MV-4-11 (cell line): ENCODE measurements at places on chromosomes 13 and 19.
A peak's percentile ranks its signal among the peaks of the same experiment; 100 is the strongest.

DNA sequence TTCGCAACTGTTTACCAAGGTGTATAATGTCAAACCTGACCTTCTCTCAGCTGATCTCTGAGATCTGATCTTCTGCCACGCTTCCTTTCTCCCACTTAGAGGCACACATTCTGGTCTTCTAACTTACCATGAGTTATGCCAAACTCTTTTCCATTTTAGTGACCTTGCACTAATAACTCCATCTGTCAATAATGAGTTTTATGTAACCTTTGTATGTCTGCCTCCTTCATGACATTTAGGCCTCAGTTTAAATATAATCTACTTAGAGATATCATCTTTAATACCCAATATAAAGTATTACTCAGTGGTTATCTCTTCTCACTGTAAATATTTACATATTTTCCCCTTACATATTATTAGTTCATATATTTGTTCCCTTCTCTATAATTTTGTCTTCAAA, 827.5 kb upstream of the PCDH20 start:
- no peak for DNase-seq

GRCh38 chr19:9839415-9839814, 4.3 kb downstream of the PIN1 start:
- no peak for DNase-seq

DNA sequence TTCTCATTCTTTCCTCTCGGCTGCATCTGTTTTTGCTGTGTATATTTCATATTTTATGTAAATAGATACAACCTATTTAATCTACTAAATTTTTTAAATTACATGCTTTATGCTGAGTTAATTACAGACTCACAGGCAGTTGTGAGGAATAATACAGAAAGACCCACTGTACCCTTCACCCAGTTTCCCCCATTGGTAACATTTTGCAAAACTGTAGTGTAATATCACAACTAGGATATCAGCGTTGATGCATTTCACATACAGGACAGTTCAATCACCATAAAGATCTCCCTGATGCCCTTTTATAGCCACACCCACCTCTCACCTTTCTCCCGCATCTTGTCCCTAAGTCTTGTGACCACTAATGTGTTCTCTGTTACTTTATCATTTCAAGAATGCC, 43.5 kb downstream of the GSX1 start:
- DNase-seq, result no peak

GRCh38 chr13:91046715-91047327, 300.7 kb upstream of the MIR17HG start:
- DNase-seq, result no peak

GRCh38 chr13:102333320-102334198, 68.3 kb downstream of the FGF14 start:
- no peak for DNase-seq

- peak; percentile 37 for DNase-seq
These were observed 4.0 kb upstream of the IRGC start for GRCh38 chr19:43711751-43712355.

DNA sequence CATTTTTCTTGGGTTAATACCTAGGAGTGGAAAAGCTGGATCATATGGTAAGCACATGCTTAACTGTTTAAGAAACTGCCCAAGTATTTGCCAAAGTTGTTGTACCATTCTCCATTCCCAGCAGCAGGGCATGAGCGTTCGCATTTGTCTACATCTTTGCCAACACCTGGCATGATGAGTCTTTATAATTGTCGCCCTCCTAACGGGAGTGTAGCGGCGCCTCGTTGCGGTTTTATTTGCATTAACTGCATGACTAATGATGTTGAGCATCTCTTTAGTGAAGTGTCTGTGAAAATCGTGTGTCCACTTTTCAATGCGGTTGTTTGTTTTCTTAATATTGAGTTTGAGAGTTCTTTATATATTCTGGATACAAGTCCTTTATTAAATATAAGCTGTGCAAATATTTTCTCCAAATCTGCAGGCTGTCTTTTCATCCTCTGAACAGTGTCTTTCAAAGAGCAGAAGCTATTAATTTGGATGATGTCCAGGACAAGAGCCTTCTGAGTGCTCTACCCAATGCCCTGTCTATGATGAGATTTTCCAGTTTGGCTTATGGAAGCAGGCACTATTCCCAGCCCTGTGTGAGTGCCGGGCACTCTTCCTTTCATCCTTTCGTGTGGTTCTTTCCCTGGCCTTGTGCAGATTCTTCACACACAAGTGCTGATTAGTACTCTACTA, 202.0 kb downstream of the FOXO1 start:
- DNase-seq, result no peak

- DNase-seq, result no peak
These were observed 235.2 kb downstream of the KLF5 start for GRCh38 chr13:73293913-73294523.

- no peak for DNase-seq
These were observed 15.5 kb downstream of the SIX5 start for GRCh38 chr19:45753548-45753947.

- DNase-seq, result no peak
These were observed 534 bp upstream of the HPN start for GRCh38 chr19:35040826-35041547.

DNA sequence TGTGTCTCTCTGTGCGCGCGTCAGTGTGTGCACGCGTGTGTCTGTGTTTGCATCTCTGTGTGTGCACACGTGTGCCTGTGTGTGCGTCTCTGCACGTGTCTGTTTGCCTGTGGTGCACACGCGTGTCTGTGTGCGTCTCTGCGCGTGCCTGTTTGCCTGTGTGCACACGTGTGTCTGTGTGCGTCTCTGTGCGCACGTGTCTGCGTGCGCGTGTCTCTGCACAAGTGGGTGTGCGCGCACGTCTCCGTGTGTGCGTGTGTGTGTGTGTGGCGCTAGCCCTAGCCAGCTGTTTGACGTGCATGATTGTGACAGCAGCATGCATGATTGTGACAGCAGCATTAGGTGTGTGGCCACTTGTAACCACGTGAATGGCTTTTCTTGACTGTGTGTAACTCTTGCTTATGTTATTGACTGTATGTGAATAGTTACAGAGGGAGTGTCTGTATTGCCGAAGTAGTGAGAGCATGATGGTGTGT, 31.1 kb downstream of the ZNF146 start:
- DNase-seq, result peak; percentile 27

DNA sequence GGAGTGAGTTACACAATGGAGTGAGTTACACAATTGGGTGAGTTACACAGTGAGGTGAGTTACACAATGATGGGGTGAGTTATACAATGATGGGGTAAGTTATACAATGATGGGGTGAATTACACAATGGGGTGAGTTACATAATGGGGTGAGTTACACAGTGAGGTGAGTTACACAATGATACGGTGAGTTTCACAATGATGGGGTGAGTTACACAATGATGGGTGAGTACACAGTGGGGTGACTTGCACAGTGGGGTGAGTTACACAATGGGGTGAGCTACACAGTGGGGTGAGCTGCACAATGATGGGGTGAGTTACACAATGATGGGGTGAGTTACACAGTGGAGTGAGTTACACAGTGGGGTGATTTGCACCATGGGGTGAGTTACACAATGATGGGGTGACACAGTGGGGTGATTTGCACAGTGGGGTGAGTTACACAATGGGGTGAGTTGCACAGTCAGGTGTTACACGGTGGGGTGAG, 52.5 kb upstream of the GAS6 start:
- peak; percentile 99 for DNase-seq

- DNase-seq, result no peak
These were observed 2199.4 kb upstream of the PCDH20 start for GRCh38 chr13:63614874-63615612.

DNA sequence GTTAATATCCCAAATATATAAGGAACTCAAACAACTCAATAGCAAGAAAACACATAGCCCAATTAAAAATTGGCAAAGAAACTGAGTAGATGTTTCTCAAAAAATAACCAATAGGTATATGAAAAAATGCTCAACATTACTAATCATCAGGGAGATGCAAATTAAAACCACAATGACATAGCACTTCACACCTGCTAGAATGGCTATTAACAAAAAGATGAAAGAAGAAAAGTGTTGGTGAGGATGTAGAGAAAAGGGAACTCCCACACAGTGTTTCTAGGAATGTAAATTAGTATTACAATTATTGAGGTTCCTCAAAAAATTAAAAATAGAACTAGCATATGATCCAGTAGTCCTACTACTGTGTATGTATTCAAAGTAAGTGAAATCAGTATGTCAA, 1212.8 kb downstream of the DIAPH3 start:
- peak; percentile 22 for DNase-seq

DNA sequence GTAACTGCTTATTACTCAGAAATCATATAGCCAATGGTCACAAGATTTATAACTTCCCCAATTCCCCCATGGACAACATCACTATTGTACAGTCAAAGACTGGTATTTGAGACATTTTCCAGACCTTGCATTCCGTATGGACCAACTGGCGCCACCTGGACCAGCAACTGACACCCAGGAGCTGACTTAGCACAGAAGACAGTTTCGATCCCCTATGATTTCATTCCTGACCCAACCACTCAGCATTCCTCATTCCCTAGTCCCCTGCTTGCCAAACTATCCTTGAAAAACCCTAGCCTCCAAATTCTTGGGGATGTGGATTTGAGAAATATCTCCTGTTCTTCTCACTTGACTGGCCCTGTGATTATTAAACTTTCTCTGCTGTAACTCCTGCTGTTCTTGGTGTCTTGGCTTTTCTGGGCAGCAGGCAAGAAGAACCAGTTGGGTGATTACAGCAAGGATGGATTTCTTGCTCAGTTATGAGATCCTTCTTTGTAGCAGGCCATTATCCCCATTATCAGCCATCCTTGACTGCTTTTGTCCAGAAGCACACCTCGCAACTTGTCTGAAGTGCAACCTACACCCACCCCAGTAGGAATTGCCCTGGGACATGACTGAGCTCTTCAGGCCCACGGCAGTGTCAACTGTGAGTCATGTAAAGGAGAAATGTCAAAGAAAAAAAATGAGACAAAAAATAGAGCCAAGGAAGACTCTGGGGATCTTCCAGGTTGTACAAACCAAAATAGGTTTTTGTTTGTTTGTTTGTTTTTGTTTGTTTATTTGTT, 13.7 kb upstream of the MAP3K10 start:
- no peak for DNase-seq

- peak; percentile 55 for DNase-seq
These were observed 205.0 kb downstream of the TSHZ3 start for GRCh38 chr19:31144075-31144870.

DNA sequence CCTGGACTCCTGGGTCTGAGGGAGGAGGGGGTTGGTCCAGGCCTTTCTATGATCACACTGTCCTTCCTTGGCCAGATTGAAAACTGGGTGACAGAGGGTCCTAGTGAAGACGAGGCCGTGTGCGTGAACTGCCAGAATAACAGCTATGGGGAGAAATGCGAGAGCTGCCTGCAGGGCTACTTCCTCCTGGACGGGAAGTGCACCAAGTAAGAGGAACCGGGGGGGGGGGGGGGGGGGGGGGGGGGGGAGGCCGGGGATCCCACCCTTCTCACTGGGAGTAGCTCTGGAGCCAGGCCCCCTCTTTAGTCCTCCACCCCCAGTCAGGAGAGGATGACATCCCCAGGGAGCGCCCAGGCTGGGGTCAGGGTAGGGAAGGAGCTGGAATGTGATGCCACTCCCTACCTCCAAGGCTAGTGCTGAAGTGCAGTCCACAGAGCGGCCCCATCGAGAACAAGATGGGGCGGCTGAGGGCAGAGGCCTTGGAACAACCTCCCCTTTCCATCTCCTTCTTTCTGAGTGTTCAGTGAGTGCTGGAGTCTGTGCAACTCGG, 19.4 kb downstream of the CNFN start:
- peak; percentile 45 for DNase-seq

DNA sequence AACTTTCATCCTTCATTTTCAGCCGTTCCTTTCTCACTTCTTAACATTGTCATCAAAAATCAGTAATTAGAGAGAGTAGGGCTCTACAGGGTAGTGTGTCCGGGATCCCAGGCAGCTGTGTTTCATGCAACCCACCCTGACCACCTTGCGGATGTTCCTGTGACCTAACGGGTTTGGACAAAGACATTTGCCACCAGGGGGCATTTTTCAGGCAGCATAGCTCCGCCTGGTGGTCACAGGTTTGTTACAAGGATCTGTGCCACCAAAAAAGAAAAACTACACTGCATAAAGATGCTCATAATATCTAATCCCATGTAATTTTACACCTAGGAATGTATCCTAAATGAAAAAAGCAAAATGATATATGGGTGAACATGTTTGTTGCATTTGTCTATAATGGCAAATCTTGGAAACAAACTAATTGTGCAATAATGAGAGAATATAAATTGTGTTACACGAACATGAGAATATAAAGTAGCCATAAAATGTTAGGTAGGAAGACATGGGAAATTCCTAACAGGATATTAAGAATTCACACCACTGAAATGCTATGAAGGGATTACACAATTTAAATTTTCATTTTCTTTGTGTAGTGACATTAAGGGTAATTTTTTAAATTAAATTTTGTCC, 123.0 kb downstream of the SLC7A1 start:
- DNase-seq, result peak; percentile 63

DNA sequence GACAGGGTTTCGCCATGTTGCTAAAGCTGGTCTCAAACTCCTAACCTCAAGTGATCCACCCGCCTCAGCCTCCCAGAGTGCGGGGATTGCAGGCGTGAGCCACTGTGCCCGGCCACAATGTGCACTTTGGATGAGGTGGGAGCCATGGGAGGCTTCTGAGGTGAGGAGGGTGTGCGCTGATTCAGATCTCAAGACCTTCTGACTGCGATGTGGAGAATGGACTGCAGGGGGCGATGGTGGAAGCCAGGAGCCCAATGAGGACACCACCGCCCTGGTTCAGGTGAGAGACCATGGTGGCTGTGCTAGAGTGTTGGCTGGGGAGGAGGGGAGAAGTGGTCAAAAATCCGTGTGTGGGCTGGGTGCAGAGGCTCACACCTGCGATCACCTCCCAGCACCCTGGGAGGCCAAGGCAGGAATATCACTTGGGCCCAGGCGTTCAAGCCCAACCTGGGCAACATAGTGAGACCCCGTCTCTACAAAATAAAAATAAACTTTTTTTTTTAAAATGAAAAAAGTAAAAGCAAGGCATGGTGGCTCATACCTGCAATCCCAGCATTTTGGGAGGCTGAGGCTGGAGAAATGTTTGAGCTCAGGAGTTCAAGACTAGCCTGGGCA, 5.6 kb downstream of the INAFM1 start:
- no peak for DNase-seq

DNA sequence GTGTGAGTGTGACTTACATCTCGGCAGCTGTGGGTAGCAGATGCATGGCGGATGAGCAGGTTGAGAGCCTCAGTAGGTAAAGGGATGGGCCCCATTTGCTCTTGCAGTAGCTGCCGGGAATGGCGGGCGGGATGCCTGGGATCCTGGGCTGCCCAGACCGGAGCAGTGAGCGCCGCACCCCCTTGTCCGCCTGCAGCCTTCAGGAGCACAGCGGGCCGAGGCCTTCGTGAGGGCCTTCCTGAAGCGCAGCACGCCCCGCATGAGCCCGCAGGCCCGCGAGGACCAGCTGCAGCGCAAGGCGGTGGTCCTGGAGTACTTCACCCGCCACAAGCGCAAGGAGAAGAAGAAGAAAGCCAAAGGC, 4.1 kb downstream of the POP4 start:
- DNase-seq, result no peak

DNA sequence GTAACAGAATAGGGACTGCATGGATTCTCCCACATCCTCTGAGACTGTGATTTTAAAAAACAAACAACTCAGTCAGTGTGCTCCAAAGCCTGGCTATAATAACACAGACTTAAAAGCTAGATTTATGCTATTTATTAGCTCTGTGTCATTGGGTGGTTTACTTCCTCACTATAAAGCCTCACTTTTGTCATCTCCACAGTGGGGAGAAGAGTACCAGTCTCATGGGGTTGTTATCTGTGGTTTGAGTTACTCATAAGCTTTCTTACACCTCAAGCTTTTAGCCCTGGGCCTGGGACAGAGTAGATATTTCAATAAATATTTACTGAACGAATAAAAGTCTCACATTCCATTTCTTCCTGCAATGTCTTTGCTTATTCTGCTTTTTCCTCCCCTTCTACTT, 5.3 kb downstream of the RNASEH2B start:
- DNase-seq, result peak; percentile 46

- DNase-seq, result no peak
These were observed 47.0 kb upstream of the DIAPH3 start for GRCh38 chr13:60210510-60211330.
